ENCODE measurements at places on chromosomes 5 and 9.

- DNase-seq: no peak
Measured at GRCh38 chr9:123355761-123356431, at the start of gene CRB2. Gene CRB2 (plus strand): TSS chr9:123356197. CDS start chr9:123356261, 64 bp downstream.

DNA sequence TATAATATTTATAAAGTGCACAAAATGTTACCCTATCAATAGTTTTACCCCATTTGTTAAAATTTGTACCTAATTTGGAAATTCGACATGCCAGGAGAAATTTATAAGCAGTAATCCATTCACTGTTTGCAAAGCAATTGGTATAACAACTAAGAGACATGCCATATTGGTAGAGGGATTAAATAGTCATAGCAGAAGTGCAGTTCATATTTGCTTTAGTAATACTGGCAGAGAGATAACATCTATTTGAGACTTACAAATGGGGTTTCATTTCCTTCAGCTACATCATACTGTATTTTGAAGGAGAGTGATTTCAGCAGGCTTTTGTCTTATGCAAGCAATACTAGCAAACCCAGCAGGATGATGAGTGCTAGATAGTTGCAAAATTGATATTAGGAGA is 610.4 kb upstream of the CDH10 start:
- no peak for DNase-seq

GRCh38 chr5:58041884-58042283 is 418.0 kb downstream of the PLK2 start:
- DNase-seq: no peak

GRCh38 chr9:92558612-92559374 is 23.0 kb upstream of the ECM2 start:
- DNase-seq: no peak

- DNase-seq: peak; percentile 5
Measured at GRCh38 chr9:69004836-69005235, 9.1 kb downstream of the PRKACG start.

- peak; percentile 90 for DNase-seq
Measured at GRCh38 chr5:142248853-142249462, 75.9 kb downstream of the SPRY4 start.

DNA sequence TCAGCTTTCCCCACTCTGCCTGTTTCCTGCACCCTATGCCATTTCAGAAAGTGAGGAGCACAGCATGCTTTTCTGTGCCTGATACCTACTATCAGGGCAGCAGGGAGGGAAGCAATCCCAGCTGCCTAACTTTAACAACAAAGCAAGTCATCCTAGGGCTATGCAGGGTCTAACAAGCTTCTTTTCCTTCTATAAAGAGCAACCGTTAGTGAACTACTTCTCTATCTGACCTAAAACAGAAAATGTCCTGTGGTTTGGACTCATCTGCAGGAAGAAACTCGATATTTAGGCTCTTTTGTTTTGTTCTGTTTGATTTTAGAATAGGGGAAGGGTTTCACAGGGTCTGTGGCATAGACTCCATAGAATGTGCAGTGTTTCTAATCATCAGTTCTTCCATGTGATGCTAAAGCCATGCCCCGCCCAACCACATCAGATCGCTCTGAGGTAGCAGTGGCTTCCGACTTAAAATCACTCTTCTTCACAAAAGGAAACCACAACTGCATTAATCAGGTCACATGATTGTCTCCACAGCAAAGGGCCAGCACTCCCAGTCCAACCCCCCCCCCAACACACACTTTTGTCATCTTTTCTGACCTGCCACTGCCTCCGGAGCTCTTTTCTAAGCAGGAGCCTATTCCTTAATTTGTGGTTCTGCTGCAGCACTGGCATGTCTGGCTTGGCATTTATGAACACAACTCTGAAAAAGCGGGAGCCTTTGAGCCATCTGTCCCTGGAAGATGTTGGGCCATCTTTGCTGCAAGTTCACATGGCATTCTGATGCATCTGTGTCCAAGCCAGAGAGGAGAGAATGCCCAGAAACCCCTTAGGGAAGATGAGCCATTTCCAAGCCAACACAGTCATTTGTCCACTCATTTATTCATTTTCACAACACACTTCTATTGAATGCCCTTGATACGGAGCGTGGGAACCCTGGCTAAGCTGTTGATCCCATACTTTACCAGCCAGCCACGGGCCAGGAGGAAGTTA is 71.6 kb downstream of the CFAP90 start:
- no peak for DNase-seq

GRCh38 chr9:37026931-37027581 is 7.0 kb downstream of the PAX5 start:
- no peak for DNase-seq

DNA sequence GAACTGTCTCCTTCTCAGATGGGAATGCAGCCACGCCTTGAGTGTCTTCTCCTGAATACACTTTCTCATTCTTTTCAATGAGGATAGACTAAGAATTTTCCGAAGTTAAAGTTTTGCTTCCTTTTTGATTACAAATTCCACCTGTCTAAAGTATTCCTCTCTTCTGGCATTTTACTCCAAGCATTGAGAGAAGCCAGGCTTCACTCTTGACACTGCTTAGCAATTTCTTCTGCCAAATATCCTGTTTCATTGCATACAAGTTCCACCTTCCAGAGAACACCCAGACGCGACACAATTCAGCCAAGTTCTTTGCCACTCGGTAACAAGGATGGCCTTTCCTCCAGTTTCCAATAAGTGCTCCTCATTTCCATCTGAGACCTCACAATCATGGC is 35.6 kb upstream of the COL5A1 start:
- no peak for DNase-seq

DNA sequence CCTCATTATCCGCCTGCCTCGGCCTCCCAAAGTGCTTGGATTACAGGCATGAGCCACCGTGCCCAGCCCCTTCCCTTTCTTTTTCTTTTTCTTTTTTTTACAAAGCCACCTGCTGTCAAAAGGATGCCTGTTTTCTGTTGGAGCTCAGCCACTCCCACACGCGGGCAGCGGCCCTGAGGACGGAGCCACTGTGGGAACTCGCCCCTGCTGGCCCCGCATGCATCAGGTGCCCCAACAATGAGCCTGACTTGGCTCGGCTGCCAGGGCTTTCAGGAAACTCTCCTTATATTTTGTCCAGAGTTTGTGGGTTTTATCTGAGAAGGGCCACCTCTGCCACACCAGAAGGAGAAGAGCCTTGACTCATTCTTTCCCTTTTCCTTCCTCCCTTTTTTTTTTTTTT is 37.1 kb upstream of the LRRC14B start:
- DNase-seq: no peak

GRCh38 chr5:395921-396530 is 47.0 kb upstream of the EXOC3 start:
- no peak for DNase-seq

GRCh38 chr5:33713136-33713765 is 178.5 kb downstream of the ADAMTS12 start:
- DNase-seq: no peak

DNA sequence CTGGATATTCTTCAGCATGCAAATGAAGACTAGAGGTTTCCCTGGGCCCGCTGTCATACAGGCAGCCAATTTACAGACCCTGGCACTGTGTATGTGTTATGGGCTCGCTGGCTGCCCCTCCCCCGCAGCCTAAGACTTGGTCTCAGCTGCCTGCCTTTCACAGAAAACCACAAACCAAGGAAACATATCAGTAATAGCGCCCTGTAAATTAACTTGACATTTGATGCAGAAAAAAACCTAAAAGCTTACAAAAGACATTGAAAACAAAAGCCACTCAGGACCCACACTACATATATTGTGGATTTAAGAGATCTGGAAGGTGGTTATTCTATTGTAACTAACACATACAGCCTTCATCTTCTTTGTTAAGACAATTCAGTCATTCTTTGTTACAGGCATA is 287.0 kb upstream of the TMEM161B start:
- DNase-seq: no peak

DNA sequence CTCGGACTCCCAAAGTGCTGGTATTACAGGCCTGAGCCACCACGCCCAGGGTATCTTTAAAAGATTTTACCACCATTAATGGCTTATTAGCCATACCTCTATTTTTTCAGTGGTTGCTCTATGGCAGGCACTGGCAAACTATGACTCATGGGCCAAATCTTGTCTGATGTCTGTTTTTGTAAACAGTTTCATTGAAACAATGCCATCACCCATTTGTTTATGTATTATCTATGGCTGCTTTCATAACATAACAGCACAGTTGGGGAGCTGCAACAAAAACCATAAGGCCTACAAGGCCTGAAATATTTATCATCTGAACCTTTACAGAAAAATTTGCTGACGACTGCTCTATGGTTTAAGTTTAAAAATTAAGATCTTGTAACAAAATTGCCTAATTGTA is 66.8 kb downstream of the SLC38A9 start:
- peak; percentile 67 for DNase-seq

DNA sequence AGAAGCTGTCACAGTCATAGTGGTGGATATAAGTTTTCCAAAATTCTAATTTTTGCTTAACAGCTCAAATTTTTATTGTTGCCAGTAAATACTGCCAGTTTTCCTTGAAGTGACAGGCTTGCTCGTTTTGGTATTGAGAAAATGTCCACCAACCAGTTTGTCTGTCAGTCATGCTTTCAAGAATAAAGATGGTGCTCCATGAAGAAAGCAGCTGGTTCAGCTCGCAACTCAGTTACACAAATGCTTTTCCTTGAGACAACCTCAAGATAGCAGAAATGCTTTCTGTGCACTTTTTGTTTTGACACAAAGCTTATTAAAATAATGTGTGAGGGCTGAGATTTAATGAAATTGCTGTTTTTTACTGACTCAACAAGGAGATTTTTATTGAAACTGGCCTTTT is 135.7 kb downstream of the LRRC70 start:
- DNase-seq: no peak

GRCh38 chr5:140611020-140611521 is 21.9 kb downstream of the CD14 start:
- no peak for DNase-seq

GRCh38 chr9:127595611-127596010 is 16.5 kb upstream of the STXBP1 start:
- DNase-seq: no peak

- no peak for DNase-seq
Measured at GRCh38 chr5:159096243-159096923, 3.3 kb downstream of the EBF1 start.

DNA sequence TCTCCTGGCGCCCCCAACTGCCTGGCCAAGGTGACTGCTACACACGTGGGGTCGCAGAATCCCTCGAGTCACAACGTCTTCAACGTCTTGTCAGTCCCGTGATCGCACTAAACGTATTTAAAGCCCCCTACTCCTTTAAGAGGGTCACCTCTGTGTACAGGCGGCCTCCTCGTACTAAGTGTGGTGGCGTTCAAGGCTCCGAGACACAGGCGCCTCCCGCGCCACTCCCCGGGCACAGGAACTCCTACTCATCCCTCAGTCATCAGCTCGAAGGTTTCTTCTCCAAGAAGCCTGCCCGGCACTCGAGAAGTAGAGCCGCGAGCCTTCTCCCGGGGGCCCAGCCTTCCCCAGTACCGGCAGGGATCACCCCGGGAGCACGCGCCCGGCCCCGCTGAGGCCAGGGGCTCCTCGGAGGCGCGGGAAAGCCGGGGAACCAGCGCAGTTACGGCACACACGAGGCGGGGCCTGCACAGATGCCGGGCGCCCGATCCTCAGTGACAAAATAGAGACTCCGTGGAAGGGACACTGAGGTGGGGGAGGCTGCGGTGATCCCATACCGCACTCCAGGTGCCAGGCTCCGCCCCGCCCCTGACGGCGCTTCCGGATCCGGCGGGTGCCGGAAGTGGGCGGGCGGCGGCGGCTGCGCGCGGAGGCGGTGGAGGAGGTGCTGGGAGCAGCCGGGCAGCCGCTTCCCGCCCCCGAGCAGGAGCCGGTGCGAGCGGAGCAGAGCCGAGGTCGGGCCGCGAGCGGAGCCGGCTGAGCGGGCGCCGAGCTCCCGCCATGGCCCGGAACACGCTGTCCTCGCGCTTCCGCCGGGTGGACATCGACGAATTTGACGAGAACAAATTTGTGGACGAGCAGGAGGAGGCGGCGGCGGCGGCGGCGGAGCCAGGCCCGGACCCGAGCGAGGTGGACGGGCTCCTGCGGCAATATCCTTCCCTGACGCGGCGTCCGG is 6.9 kb downstream of the ARPC5L start:
- peak; percentile 78 for DNase-seq

GRCh38 chr5:57499262-57500050 is 16.8 kb upstream of the ACTBL2 start:
- peak; percentile 58 for DNase-seq

- no peak for DNase-seq
Measured at GRCh38 chr5:36694351-36694750, 87.9 kb downstream of the SLC1A3 start.

DNA sequence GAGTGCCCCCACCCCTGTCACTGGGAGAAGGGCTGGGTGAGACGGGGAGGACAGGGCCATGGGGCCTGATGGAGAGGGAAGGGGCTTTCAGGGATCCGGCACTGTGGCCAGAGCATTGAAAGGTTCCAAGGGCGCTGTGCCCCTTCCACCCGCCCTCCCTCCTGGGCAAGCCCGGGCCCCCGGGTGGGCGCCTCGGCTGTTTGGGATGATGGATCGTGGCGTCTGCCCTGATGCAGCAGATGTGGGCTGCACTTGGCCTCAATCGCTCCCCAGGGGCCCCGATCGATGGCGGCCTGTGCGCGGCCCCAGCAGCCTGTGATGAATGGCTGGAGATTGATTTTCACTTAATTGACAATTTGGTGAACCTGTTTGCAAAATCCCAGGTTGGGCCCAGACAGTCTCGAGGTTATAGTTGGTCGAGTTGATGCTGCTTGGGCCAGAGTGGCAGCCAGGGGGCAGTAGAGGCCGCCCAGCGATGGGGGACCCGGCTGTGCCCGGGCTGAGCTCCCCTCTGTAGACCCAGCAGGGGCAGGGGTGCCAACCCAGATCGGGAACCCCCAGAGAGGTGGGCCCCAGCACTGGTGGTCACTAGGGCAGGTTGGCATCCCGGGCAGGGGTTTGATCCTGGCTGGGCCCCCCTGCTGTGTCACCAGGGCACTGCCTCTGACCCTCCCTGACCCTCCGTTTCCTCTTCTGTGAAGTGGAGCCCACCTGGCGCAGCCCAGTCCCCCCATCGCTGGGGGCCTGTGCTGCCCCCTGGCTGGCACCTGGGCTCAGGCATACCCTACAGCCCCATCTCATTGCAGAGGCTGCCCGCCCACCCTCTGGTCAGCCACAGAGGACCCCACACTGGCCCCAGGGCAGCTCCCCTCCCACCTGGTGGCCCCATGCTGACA is 34.7 kb downstream of the LHX3 start:
- no peak for DNase-seq

Data from AG10803 (cell line).